Dermis microvascular lymphatic vessel endothelial cell (primary cell): ENCODE measurements at places on chromosomes 2 and 18. TPM values are rescaled to one million over a fixed set of nuclear protein-coding genes. Genes with fewer than 3 reads are reported as not detected.
A peak's percentile ranks its signal among the peaks of the same experiment; 100 is the strongest.

GRCh38 chr2:98479959-98480524 is 35.4 kb downstream of the INPP4A start:
- peak; percentile 82 for DNase-seq

DNA sequence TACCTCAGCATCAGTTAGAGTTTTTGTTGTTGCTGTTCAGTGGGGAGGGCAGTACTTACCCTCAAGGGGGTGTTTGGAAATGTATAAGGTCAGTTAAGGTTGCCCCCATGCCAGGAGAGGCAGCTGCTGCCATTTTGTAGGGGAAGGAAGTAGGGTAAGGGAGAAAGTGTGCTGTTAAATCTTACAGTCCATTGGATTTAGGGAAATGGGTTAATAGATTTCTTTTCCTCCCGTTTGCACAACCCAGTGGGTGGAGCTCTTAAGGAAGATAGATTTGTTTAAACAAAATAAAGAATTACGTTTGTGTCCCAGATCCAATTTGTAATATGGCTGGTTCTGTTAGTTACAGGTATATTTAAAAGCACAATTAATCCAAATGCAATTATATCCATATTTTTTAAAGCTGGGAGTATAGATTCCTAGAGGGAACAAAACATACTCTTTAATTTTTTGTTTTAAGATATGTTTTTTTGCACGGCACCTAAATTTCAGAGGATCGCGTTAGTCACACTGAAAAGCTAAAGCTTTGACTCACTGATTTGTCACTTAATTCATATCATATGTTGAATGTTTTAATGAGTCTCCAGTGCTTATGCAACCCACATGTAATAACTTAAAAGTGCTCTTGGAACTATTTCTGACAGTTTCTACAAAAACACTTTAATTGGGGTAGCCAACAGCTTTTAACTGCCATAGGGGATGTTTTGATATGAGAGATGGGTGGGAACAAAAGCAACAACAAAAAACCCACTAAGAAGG is 9.0 kb upstream of the CWC22 start:
- no peak for DNase-seq

The DSEL gene
- 8.5 and 19.3 TPM in 2 replicates for total RNA-seq

DNA sequence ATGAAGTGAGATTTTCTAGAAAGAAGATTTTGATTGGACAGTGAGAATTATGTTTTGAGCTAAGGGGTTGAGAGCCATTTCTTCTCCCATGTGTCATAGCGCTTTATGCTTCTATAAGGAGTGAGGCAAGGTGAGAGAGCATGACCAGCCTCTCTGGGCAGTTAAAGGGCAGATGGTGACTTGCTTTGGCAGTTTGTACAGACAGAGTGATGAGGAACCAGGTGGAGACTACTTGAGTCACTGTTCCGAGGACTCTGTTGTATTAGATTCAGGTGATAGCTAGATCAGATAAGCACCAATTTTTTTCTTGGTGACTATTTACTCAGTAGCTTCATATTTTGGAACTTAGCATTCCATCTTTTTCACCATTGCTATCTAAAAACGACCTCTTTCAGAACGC is 4.5 kb downstream of the CRIM1 start:
- no peak for DNase-seq

DNA sequence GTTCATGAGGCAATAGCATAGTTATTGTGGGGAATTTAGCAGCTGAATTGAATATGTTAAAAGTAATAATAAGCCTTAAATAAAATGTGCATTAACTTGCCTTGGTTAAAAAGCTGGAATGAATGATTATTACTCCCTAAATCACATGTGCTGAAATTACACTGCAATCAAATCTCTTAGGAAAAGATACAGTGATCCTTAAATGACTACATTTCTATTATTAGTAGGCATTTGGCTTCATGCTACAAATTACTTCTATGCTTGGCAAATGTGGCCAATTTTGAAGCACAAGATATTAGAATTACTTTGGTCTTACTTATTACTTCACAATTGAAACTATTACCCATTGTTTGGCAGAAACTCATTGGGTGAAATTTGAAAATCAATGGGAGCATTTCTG is 5.4 kb downstream of the RND3 start:
- no peak for DNase-seq

The TMEM182 gene
- 0.39 and 1.0 TPM in 2 replicates for total RNA-seq

GRCh38 chr2:119495948-119496347 is 28.3 kb downstream of the SCTR start:
- no peak for DNase-seq

The VWC2L gene
- total RNA-seq = not detected in 2 replicates

The PMAIP1 gene
- total RNA-seq = 20.9 and 38.1 TPM in 2 replicates

DNA sequence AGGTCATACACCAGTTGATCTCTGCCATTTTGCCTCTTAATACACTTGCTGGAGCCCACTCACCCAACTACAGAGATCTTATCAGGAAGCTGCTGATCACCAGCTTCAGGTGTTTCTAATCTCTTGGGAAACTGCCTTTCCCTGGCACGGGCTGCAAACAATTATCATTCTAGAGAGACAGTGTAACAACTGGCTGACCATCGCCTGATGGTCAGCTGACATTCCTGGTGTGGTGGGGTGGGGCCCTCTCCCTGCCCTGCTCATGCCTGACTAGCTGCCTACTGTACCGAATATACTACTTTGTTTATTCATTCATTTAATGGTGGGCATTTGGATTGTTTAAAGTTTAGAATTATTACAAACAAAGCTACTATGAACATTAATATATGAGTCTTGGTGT is 311.5 kb downstream of the CBLN2 start:
- no peak for DNase-seq

The ADAM23 gene
- total RNA-seq = 0.77 and 1.0 TPM in 2 replicates

The BABAM2 gene
- total RNA-seq = 13.0 and 16.6 TPM in 2 replicates

- DNase-seq = peak; percentile 24
Observed at GRCh38 chr2:216777637-216778273, 82.1 kb downstream of the TNP1 start.

DNA sequence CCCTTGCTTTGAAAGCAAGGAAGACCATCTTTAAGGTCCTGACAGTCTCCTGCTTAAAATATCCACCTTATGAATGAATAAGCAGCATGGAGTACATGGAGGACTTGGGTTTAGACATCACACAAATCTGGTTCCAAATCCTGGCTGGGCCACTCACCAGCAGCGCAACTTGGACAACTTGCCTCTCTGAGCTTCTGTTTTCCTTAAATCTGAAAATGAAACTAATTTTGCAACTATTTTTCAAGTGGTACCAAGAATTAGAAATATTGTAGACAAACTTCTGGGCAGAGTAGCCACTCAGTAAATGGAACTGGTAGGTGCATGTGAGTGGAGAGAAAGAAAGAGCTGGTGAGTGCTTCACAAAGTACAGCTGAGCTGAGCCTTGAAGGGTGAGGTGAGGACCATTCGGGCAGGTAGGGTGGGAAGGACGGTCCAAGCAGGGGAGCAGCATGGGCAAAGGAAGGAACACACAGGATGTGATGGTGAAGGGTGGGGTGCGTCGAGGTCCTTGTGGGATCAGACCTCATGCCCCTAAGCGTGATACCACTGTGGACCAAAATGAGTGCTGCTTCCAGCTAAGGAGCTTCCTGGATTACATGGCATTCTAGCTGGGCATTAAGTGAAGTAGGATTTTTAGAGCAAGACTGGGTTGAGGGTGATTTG is 14.4 kb upstream of the TET3 start:
- DNase-seq = no peak

DNA sequence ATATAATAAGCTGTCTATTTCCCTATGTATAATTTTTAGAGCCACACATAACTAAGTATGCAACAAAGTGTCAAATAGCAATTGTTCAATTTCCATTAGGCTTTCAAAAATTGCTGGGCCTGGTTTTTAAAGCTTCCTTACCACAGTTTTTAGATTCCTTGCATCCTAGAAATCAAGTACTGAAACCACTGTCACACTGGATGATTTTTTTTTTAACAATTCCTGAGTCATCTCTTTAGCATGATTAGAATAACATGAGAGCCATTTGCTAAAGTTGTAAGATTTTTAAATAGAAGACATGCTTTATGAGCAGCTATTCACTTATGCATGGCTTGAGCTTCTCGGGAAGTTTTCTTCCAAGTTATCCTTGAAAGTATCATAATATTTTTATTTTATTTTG is 319.5 kb upstream of the NXPH2 start:
- DNase-seq = no peak

DNA sequence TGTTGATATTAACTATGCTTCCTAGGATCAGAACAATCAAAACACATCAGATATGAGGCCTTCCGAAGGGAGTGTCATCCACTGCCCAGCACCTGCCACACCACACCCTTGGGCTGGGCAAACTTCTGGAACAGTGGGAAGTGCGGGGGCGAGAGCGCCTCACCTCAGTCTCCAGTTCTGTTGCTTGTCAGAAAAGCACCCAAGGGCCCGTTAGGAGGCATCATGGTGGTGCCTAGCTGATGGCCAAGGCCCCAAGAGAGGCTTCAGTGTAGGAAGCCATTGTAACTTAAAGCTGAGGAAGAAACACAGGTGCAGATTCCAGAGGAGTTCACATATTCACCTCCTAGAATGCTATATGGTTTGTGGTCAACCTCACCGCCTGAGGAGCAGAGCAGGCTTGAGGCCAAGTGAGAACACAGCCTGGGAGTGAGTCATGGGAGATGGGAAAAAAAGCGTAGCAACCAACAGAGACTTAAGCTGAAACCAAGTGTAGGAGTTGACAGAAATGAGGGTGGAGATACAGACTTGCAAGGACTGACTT is 85.1 kb upstream of the ATL2 start:
- no peak for DNase-seq

The IL1F10 gene
- total RNA-seq = not detected in 2 replicates

DNA sequence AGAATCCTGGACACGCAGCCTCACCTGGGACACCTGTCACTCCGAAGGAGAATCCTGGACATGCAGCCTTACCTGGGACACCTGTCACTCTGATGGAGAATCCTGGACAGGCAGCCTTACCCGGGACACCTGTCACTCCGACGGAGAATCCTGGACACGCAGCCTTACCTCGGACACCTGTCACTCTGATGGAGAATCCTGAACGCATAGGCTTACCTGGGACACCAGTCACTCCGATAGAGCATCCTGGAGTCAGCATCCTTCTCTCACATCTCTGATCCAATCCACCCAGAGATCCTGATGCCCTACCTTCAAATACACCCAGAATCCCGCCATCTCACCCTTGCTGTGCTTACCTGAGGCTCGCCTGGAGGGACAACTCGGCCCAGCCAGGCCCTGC is 154.9 kb downstream of the NDUFA10 start:
- no peak for DNase-seq

- DNase-seq = peak; percentile 64
Observed at GRCh38 chr2:16665748-16666448, at the start of gene CYRIA. Gene CYRIA, minus strand, starts transcription at chr2:16665834. Its CDS starts 77,715 bp downstream, at chr2:16588119.

The ARHGAP28 gene
- 2.3 and 3.2 TPM in 2 replicates for total RNA-seq

The MDH1B gene
- total RNA-seq = 0.13 TPM in 2 replicates

DNA sequence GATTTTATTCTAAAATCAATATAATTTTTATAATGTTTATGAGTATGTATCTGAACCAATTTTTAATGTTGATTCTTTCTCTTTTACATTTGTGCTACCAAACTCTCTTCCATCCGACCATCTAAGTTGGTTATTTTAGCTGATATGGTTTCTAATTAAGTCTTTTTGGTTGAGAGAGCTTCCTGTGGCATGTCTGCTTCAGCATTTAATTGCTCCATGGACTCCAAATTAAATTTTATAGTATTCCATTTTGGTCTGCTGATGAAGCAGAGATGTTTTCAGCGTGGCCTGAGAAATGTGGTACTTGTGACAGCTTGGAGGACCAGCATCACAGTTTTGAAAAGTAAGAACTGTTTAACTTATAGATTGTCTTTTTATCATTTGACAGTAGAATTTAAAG is 105.6 kb downstream of the EHBP1 start:
- no peak for DNase-seq

GRCh38 chr2:62074233-62074632 is 121.7 kb upstream of the B3GNT2 start:
- no peak for DNase-seq

GRCh38 chr2:28927878-28928277 is 33.4 kb downstream of the WDR43 start:
- no peak for DNase-seq

GRCh38 chr18:48715711-48716361 is 177.0 kb downstream of the CTIF start:
- DNase-seq = no peak

GRCh38 chr18:58819051-58819450 is 45.6 kb upstream of the ZNF532 start:
- DNase-seq = no peak

The HOXD12 gene
- total RNA-seq = not detected in 2 replicates

- DNase-seq = no peak
Observed at GRCh38 chr2:60447943-60448342, 105.5 kb downstream of the BCL11A start.

The PECR gene
- 10.4 and 15.3 TPM in 2 replicates for total RNA-seq
